ENCODE measurements at places on chromosomes 12 and 14. TPM values are rescaled to one million over a fixed set of nuclear protein-coding genes. Genes with fewer than 3 reads are reported as not detected.

Gene LRRC43
- 10.7 TPM for total RNA-seq

DNA sequence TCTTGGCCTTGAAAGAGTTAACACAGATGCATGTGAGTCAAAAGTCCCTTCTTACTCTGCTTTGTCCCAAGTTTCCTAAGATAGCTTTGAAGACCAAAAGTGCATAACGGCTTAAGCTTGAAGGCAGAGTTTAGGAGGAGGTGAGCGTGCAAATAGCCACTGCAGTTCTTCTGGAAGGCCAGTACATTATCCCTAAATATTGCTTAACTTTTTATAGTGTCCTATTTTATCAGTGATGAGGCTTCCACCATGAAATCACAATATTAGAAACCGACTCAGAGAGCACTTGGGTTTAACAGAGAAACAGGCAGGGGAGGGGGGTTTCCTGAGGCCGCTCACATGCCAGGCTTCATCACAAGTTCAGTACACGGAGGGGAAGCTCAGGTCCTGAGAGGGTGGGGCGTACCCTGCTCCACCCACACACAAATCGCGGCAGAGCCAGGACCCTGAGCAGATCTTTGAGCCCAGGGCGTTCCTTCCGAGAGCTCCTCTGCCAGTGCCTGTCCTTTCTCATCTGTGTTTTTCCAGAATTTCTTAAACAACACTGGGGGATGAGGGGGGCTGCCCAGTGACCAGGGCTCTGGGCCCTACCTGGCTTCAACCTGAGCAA, 26.8 kb upstream of the BDKRB2 start:
- DNase-seq: no peak
- H3K4me3 ChIP-seq: no peak overlapping the region
- H3K36me3 ChIP-seq: no peaks in the 10 kb centered on the region
- peaks cover 22% of the 10 kb centered on the region for H3K4me1 ChIP-seq
- no peaks in the 10 kb centered on the region for H3K27me3 ChIP-seq
- H3K27ac ChIP-seq: no peak overlapping the region

GRCh38 chr14:88198446-88198845, 124.6 kb downstream of the KCNK10 start:
- DNase-seq: no peak
- no peak overlapping the region for H3K4me3 ChIP-seq
- no peaks in the 10 kb centered on the region for H3K4me1 ChIP-seq
- H3K36me3 ChIP-seq: no peaks in the 10 kb centered on the region
- no peak overlapping the region for H3K27ac ChIP-seq
- H3K27me3 ChIP-seq: peaks cover 21% of the 10 kb centered on the region

Gene BEGAIN
- total RNA-seq: 1.6 TPM

- H3K36me3 ChIP-seq: no peaks in the 10 kb centered on the region
- no peak for DNase-seq
- H3K27ac ChIP-seq: no peak overlapping the region
Observed at GRCh38 chr12:20342111-20342510, 26.2 kb upstream of the PDE3A start.

DNA sequence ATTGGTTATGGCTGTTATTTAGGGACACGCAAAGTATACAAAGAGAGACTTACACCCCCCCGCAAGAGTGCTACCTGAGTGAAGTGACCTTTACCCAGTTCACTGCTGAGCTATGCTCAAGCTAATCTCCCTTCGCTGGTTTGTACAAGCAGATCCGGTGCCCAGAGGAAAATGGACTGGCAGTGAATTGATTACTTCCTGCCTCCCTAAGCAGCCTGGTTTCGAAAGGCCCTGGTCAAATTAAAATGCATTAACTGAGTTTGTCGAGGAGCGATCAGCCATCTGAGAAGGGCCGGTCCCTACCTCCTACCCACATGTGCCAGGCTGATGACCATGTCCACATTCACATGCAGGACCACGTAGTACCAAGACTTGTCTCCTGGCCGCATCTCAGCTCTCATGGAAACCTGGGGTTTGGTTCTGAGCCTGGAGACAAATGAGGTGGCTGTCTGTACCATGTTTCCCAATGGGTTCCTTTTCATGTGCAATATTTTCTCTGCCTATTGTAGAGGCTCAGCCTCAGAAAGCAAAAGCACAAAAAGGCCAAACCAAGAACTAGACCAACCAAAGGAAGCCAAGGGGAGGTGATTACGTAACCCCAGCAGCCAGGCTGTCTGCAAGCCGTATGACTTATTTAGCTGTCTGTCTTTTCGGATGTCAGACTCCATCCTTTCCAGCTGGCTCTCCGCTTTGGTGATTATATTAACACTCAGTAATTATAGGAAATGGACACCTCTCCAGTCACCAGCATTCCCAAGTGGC, 284.7 kb upstream of the PWP1 start:
- DNase-seq: peak; percentile 25
- H3K4me1 ChIP-seq: no peaks in the 10 kb centered on the region
- H3K36me3 ChIP-seq: no peaks in the 10 kb centered on the region
- no peak overlapping the region for H3K27ac ChIP-seq
- no peaks in the 10 kb centered on the region for H3K27me3 ChIP-seq

DNA sequence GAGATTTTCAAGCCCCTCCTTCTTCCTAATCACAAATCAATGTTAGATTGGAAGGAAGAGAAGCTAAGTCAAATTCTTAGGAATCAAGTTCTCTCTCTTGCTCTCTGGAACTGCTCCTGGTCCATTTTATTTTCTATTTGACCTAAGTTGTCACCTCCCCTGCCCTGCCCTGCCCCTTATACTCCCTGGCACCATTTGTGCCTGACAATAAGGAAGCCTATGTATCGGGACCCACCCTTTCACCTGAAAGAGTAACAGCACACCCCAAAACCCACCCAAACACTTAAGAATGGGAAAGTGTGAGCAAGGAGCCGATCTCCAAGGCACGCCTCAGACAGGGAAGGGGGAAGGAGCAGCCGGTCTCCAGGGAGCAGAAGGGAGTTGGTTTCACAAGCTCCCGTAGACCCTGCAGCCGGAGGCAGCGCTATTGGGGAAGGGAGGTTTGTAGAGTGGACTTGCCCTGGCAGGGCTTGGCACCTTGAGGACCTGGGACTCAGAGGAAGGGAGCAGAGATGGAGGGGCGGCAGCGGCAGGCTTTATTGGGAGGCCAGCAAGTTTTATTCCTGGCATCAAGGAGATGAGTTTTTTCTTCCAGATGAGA, 1.6 kb downstream of the LRRC74A start:
- no peaks in the 10 kb centered on the region for H3K36me3 ChIP-seq
- H3K27ac ChIP-seq: peak overlapping the region; percentile 13
- peak; percentile 18 for DNase-seq
- H3K4me3 ChIP-seq: no peak overlapping the region
- no peaks in the 10 kb centered on the region for H3K4me1 ChIP-seq

Gene NPAS3
- total RNA-seq: 0.48 TPM

Gene DPPA3
- total RNA-seq: not detected

- DNase-seq: no peak
- peaks cover 58% of the 10 kb centered on the region for H3K36me3 ChIP-seq
- H3K27ac ChIP-seq: no peak overlapping the region
- H3K27me3 ChIP-seq: no peaks in the 10 kb centered on the region
- peaks cover 19% of the 10 kb centered on the region for H3K4me1 ChIP-seq
- no peak overlapping the region for H3K4me3 ChIP-seq
Observed at GRCh38 chr12:57097554-57097835, 8.6 kb downstream of the NAB2 start.

Gene SINHCAF
- 40.8 TPM for total RNA-seq

GRCh38 chr12:109663795-109664194, 49.8 kb upstream of the FAM222A start:
- DNase-seq: no peak
- H3K36me3 ChIP-seq: no peaks in the 10 kb centered on the region
- H3K27me3 ChIP-seq: no peaks in the 10 kb centered on the region
- H3K4me1 ChIP-seq: no peaks in the 10 kb centered on the region
- H3K27ac ChIP-seq: no peak overlapping the region

- DNase-seq: no peak
- H3K4me1 ChIP-seq: no peaks in the 10 kb centered on the region
- H3K27me3 ChIP-seq: no peaks in the 10 kb centered on the region
- peak overlapping the region; percentile 54 for H3K27ac ChIP-seq
Observed at GRCh38 chr12:623172-623864, 39.9 kb downstream of the NINJ2 start.

Gene MYL2
- total RNA-seq: not detected

DNA sequence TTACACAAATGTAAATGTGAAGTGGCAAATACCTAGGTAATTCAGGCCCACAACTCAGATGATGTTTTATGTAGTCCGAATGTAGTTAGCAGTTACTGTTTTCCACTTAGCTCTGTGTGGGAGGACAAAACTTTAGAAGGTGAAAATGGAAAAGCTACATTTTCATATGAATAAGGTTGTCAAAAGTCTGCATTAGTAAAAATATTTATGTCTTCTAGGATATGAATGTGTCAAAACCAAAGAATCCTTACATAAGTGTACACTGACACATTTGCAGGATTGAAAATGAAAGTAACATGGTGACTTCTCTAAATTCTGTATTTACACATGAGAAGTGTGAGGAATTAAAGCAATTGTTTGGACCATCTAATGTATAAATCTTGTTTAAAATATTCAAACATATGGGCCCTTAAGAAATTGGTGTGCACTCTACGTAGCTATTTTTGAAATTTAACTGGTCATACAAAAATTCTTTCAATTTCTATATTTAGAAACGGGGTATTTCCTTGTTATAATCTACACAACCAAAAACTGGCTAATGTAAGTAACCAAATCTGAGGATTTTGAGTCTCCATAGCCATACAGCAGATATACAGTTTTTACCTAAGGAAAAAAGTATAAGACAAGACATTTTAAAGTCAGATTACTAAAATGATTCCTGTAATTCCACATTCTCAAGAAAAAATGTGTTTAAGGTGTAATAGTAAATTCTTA, 5.4 kb downstream of the CDKN1B start:
- H3K4me1 ChIP-seq: peaks cover 2% of the 10 kb centered on the region
- no peak for DNase-seq
- no peaks in the 10 kb centered on the region for H3K36me3 ChIP-seq
- H3K27me3 ChIP-seq: no peaks in the 10 kb centered on the region
- no peak overlapping the region for H3K27ac ChIP-seq

DNA sequence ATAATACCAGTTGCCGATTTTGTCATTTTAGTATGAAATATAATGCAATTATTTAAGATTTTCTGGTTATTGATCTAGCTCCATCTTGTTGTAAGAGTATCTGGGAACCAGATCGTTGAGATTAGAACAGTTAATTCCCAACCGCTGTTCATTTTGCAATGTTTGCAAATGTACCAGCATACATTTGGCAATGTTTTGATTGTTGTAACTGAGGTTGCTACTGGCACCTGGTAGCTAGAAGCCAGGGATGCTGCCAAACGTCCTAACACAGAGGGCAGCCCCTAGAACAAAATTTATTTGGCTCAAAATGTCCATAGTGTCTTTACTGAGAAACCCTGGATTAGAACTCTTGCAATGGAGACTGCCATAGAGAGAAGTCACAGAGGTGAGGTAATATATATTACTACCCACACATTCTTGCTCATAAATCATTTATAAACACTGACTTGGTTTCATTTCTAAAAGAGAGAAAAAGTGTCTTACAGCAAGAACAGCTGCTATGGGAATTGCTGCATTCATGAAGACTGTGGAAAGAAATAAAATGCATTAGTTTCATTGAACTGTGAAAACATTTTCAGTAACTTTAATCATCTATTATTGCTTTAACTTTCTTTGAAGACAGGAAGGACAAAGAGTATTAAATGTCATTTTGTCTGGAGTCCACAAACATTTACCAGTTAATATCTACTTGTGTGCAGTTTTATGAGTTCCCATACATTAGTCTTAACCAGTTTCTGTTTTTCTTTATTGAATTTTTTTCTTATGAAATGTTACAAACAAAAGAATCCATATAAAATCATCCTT, 46.2 kb downstream of the ABCC9 start:
- no peak overlapping the region for H3K4me3 ChIP-seq
- no peaks in the 10 kb centered on the region for H3K4me1 ChIP-seq
- no peak overlapping the region for H3K27ac ChIP-seq

Gene TCL1B
- not detected for total RNA-seq

DNA sequence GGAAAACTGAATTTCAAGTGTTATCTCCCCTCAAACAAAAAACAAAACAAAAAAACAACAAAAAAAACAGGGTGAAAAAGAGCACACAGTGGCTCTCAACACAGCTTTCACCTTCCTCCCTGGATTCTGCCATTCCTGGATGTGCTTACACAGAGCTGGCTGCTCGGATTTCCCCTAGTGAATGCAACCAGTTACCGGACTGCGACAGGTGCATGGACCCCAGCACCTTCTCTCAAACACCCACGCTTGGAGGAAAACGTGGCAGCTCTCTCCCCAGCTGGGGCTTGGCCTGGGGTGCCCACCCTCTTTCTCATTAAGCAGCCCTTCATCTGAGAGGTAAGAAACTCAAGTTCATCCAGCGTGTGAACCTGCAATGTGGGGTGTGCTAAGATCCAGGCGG, 33.5 kb upstream of the DICER1 start:
- H3K4me1 ChIP-seq: peaks cover 47% of the 10 kb centered on the region
- no peak overlapping the region for H3K27ac ChIP-seq

GRCh38 chr12:79522257-79522988, 168.3 kb downstream of the PAWR start:
- H3K36me3 ChIP-seq: no peaks in the 10 kb centered on the region
- H3K27me3 ChIP-seq: no peaks in the 10 kb centered on the region
- H3K27ac ChIP-seq: no peak overlapping the region
- no peak for DNase-seq
- no peak overlapping the region for H3K4me3 ChIP-seq

DNA sequence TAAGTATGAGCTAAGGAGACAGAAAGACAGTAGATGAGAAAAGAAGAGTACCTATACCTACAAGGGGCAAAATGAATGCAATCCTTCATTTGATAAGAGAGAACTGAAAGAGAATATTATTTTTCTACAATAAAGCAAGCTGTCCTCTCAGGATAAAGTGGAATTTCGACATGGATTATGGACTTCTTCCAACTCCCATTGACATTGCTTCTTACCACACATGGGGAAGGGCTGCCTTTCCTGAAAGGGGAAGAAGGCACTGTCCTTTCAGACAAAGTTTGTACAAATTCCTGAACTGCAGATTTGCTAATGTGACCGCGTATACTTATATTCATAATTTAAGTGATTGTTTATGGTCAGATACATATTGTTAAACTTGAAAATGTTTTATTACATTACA, 4.3 kb upstream of the HEBP1 start:
- no peak overlapping the region for H3K4me3 ChIP-seq
- H3K27me3 ChIP-seq: no peaks in the 10 kb centered on the region
- peak; percentile 38 for DNase-seq

DNA sequence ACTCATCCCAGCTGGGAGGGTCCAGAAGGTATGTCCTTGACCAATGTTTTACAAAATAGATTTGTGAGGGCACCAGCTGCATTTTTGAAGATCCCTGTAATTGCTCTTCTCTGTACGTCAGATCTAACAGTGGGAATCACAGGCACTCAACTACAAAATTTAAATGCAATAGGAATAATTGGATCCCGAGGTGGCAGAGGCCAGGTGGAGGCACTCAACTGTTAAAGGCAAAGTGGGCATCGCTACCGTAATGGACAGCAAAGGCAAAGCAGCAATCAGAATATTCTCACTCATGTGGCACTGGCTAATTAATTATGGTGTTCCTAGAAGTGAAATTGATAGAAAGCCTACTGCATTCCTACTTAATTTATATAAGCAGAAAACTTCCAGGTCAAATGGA, 27.9 kb upstream of the PSMC1 start:
- H3K36me3 ChIP-seq: no peaks in the 10 kb centered on the region
- no peak for DNase-seq
- no peak overlapping the region for H3K4me3 ChIP-seq
- H3K27me3 ChIP-seq: no peaks in the 10 kb centered on the region

All from lung (tissue), 17 donors.